Osteoblast (primary cell): ENCODE measurements at places on chromosomes 16 and 17. TPM values are rescaled to one million over a fixed set of nuclear protein-coding genes. Genes with fewer than 3 reads are reported as not detected.

DNA sequence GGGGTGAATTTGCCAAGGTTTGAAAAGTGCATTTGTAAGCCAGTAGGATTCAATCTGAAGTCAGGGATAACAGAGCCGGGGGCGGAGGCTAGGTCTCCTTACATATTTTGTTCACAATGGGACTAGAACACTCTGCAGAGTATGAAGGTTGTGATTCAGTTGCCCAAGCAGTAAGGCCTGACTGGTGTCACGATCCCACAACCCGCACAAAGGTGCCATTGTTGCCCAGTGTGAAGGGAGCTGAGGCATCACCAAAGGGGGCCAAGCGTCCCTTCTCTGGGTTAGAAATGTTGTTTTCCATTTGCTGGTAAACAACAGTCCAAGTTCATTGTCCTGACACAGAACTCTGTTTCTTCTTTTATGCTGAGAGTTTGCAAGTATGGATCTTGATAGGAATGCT, 471.8 kb downstream of the MAF start:
- DNase-seq, result no peak

- no peak for DNase-seq
These were observed 130.2 kb upstream of the CDH5 start for GRCh38 chr16:66236301-66236700.

DNA sequence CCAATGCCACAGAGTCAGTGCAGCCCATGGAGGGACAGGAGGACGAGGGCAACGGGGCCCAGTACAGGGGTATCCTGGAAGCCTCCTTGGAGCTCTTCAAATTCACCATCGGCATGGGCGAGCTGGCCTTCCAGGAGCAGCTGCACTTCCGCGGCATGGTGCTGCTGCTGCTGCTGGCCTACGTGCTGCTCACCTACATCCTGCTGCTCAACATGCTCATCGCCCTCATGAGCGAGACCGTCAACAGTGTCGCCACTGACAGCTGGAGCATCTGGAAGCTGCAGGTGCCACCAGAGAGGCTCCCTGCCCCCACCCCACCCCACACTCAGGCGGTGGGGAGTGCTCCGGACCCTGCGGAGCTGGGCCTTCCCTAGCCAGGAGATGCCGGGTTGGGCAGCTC, 16.6 kb downstream of the TRPV2 start:
- DNase-seq, result peak; percentile 37

GRCh38 chr17:42814633-42815399, 9.3 kb downstream of the BECN1 start:
- DNase-seq, result peak; percentile 92

- no peak for DNase-seq
These were observed 200.6 kb downstream of the CPPED1 start for GRCh38 chr16:12602811-12603698.

GRCh38 chr16:14354561-14355351, 275.3 kb downstream of the PARN start:
- DNase-seq, result no peak

DNA sequence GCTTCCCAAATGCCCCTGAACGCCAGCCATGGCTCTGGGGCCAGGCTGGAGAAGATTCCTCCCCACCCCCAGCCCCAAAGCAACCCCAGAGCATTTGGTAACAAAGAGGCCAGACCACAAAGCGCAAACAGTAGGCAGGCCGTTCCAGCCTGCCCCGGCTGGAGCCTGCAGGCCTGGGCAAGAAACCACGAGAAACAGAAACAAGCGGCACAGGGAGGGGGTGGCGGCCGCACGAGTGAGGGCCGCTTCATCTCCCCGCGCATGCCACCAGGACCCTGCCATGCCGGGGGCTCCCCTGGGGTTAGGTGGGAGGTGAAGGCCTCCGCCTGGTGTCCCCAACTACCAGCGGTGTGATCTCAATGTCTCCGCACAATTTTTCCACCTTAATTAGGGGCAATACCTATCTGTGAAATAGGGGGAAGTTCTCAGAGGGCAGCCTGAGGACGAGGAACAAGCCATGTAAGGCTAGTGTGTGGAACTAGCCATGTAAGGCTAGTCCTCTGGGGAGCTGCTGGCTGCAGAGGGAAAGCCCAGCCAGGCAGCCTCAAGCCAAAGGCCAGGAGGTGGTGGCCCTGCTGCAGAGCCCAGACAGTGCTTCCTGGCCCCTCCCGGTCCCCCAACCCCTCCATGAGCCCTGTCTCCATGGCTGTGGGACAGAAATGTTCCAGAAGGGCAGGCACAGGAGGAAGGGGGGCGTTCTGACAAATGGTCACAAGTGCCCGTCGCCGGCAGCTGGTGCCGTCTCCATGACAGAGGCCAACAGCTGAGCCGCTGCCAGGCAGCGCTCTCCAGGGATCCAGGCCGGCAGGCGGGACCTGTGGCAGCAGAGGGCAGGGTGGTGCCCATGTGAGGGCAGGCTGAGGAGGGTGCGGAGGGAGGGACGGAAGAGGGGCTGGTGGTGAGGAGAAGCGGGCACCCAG, 14.5 kb upstream of the MTSS2 start:
- peak; percentile 88 for DNase-seq

- peak; percentile 68 for DNase-seq
These were observed 579.7 kb downstream of the CDH13 start for GRCh38 chr16:83206426-83206825.

- peak; percentile 65 for DNase-seq
These were observed 3.0 kb upstream of the NLRC3 start for GRCh38 chr16:3580251-3580651.

DNA sequence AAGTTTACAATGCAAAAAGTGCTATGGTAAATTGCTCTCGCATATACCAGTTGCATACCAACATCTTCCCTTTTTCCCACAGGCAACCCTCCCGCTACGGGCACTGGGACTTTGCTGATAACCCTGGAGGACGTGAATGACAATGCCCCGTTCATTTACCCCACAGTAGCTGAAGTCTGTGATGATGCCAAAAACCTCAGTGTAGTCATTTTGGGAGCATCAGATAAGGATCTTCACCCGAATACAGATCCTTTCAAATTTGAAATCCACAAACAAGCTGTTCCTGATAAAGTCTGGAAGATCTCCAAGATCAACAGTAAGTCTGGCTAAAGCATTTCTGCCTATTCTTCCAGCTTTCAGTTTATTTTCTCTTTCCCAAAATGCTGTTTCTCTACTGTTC, 27.9 kb upstream of the HSBP1 start:
- DNase-seq, result peak; percentile 87

DNA sequence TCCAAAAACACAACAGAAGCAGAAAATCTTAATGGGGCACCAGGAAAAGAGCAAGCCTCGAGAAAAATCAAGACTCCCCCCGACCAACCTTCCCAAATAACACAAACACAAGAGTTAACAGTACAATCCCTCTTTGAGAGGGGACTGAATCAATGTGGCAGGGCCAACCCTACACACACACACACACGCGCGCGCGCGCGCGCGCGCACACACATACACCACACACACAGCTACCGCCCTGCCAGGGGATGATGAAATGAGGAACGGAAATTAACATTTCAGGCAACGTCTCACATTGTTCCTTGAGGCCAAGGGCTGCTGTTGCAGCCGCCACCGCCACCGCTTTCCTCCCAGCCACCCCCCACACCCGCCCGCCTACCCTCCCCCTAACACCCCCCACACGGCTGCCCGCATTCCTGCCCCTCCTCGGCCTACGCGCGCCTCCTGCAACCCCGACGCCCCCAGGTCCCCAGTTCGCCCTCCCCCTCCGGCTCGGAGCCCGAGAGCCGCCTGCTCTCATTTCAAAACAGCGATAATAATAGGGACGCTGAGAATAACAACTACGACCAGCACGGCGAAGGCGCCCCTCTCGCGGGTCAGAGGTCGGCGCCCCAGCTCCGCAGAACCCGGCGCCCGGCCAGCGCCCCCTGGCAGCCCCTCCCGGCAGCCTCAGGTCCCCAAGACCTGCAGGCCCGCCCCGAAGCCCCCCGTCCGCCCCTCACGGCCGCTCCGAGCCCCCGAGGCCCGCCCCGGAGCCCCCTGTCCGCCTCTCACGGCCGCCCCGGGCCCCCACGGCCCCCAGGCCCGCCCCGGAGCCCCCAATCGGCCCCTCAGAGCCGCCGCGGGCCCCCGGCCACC, 1.1 kb downstream of the ANKRD11 start:
- DNase-seq, result peak; percentile 95

- no peak for DNase-seq
These were observed 17.2 kb downstream of the USP31 start for GRCh38 chr16:23131931-23132621.

- DNase-seq, result peak; percentile 97
These were observed 33.3 kb downstream of the JPH3 start for GRCh38 chr16:87635541-87636049.

- no peak for DNase-seq
These were observed 20.6 kb downstream of the NTAN1 start for GRCh38 chr16:15035163-15035729.

DNA sequence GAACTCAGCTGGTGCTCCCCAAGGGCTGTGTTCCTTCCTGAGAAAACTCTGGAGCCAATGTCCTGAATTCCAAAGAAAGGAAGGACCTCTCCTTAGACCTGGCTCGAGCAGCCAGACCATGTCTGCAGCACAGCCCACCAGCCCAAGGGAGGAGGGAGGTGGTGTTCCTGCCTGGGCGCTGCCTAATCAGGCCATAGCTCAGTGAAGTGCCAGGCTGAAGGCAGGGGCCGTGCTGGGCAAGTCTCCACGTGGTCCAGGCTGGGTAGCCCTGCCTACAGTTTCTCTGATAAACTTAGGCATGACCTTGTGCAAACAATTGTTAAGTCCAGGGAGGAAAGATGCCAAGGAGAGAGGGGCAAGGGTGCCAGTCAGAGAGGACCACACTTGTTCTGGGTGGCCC, 76.8 kb downstream of the MPRIP start:
- DNase-seq, result no peak

GRCh38 chr16:69260019-69260418, 51.1 kb upstream of the VPS4A start:
- DNase-seq, result no peak

DNA sequence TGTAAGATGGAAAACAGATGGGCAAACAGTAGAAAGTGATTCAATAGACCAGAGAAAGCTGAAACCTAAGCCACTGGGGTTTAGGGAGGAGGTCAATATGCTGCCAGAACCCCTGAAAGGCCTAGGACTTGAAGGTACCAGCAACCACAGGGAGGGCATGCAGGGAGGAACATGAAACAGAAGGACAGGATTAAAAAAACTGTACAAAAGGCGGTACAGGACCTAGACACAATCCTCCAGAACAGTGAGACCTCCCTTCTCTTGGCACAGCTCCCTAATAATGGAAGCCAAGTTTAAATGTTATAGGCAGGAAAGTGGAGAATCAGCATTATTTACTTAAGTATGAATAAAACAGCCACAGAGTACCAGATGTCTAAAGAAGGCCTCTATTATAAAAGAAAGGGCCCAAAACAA, 105.5 kb downstream of the SPAG9 start:
- DNase-seq, result no peak

MARVELD3 gene
- 0.36 and 0.88 TPM in 2 replicates for total RNA-seq

TBC1D3H gene
- not detected in 2 replicates for total RNA-seq

CACNG5 gene
- total RNA-seq, result not detected in 2 replicates

PRR29 gene
- 0.36 and 0.88 TPM in 2 replicates for total RNA-seq

RAMP2 gene
- total RNA-seq, result not detected in 2 replicates

GJC1 gene
- total RNA-seq, result 10.3 and 10.5 TPM in 2 replicates

ASIC2 gene
- total RNA-seq, result not detected in 2 replicates

RMI2 gene
- total RNA-seq, result 1.4 and 1.8 TPM in 2 replicates

GP1BA gene
- total RNA-seq, result not detected in 2 replicates

TEX2 gene
- 17.7 and 20.6 TPM in 2 replicates for total RNA-seq

KRTAP2-1 gene
- total RNA-seq, result not detected in 2 replicates

RNU2-1 gene
- total RNA-seq, result not detected in 2 replicates

SMIM36 gene
- total RNA-seq, result not detected in 2 replicates

RAB11FIP4 gene
- total RNA-seq, result 0.29 and 0.72 TPM in 2 replicates

TPPP3 gene
- 0.59 and 0.72 TPM in 2 replicates for total RNA-seq

CLEC19A gene
- total RNA-seq, result not detected in 2 replicates

HAS3 gene
- total RNA-seq, result 1.4 and 1.5 TPM in 2 replicates

FZD2 gene
- 15.9 and 23.9 TPM in 2 replicates for total RNA-seq

KRTAP2-3 gene
- total RNA-seq, result 0.29 TPM in 1 of 2 replicates, not detected in the other

TVP23A gene
- total RNA-seq, result under 0.01 TPM in 1 of 2 replicates, not detected in the other
